PC-9 (cell line): ENCODE measurements at places on chromosomes 7 and 10. TPM values are rescaled to one million over a fixed set of nuclear protein-coding genes. Genes with fewer than 3 reads are reported as not detected.

- DNase-seq: no peak
Measured at GRCh38 chr10:96440361-96441292, 73.1 kb downstream of the TLL2 start.

GRCh38 chr7:132630834-132631233, 54.6 kb upstream of the PLXNA4 start:
- no peak for DNase-seq

DNA sequence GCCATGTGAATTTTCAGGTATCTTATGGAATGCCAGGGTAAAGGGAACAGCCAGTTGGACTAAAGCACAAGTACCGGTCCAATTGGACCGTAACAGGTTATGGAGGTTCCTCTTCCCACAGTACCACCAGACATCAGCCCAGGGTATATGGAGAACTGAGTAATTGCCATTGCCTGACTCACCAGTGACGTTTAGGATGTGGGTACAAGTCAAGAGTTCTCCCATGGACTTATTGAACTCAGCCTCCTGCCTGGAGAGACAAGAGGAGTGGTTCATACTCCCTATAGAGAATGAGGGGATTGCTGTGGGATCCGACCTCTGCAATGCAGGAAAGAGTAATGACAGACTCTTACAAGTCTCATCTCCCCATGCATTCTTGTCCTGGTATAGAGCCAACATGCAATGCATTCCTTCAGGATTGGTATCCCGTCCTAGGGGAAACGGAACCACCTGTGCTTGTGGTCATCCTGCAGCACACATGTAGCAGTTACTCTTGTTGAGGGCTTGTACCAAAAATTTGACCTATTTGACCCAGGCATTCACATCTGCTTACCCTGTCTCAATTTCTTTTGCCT, 30.7 kb upstream of the ELOVL3 start:
- DNase-seq: no peak

DNA sequence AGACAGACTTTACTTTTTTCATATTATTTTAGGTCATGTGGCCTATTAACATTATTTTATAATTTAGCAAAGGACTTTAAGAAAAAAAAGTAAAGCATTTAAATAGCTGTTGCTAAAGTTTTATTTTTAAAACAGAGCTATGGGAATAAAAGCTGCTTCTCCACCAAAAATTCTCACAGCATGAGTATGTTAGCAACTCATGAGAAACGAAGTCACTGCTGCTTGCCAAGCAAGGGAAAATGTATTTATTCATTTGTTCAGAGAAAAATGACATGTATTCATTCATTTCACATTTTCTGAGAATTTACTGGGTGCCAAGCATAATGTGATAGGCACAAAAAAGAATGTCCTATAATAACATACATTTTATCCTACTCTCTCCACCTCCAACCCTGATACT, 5.1 kb downstream of the LRRC72 start:
- DNase-seq: no peak

SFTPA1 gene
- not detected in 2 replicates for total RNA-seq

CPA2 gene
- total RNA-seq: not detected in 2 replicates

- no peak for DNase-seq
Measured at GRCh38 chr7:43944286-43944685, 18.1 kb downstream of the UBE2D4 start.

DNA sequence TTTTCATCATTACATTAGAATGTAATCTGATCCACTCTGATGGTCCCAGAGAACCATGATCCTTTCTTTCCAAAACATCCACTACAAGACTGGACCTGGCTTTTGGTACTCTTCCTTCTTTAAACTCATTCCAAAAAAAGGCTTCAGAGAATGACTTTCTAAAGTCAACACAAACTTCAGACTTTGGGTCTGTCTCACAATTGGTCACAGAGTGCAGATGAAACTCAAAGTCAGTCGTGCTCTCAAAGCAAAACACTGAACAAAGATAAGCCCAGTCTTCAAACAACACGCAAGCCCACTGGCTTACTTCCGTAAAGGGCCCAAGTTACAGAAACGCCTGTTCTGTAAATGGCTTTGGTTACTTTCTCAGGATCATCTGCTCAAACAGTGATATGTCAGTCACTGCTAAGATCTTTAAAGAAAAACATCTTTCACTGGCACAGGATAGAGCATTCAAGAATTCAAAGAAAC, 250.9 kb upstream of the MKLN1 start:
- no peak for DNase-seq

CUX1 gene
- 79.8 and 83.3 TPM in 2 replicates for total RNA-seq

SFRP4 gene
- not detected in 2 replicates for total RNA-seq

IFIT3 gene
- total RNA-seq: 6.2 and 7.2 TPM in 2 replicates

GRCh38 chr10:77284797-77285196, 352.8 kb downstream of the KCNMA1 start:
- no peak for DNase-seq

GRCh38 chr10:37236093-37236492, 110.7 kb downstream of the ANKRD30A start:
- DNase-seq: no peak

GRCh38 chr10:132169766-132170560, 16.8 kb upstream of the DPYSL4 start:
- DNase-seq: no peak

- no peak for DNase-seq
Measured at GRCh38 chr7:97513326-97513725, 218.6 kb upstream of the TAC1 start.

GRCh38 chr10:99430116-99430450, 341 bp downstream of the GOT1 start:
- DNase-seq: no peak

MEOX2 gene
- 0.22 TPM in 1 of 2 replicates, not detected in the other for total RNA-seq

CDC14C gene
- not detected in 2 replicates for total RNA-seq

OR2A7 gene
- total RNA-seq: 6.0 and 7.6 TPM in 2 replicates

- peak; percentile 77 for DNase-seq
Measured at GRCh38 chr10:6204341-6205191, 1.8 kb downstream of the PFKFB3 start.
